ENCODE measurements at places on chromosomes 5 and 9. TPM values are rescaled to one million over a fixed set of nuclear protein-coding genes. Genes with fewer than 3 reads are reported as not detected.

- no peak for DNase-seq
Measured at GRCh38 chr9:114216976-114217375, 61.6 kb downstream of the COL27A1 start.

DNA sequence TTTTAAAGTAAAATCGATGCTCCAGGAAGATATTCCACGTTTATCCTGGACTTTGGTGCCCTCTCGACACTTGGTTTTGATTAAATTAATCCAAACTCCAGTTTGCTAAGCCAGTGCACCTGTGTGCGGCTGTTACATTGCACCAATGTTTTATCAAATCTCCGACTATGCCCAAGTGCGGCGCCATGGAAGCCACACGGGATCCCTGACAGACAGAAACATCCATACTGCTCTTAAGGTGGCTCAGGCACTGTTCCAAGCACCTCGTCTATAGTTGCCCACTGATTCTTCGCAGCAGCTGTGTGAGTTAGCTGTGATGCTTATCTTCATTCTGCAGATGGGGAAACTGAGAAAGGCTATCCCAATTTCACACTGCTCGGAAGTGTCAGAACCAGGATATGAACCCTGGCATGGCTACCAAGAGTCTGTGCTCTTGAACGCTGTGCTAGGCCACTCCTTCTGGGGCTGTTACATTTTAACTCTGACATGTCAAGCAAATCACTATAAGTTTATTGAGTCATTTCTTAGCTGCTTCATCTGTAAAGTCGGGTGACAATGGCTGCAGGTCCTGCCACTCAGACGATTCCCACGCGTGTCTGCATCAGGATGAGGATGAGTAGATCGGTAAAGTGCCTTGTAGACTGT, 113.0 kb downstream of the ADAMTS2 start:
- no peak for DNase-seq

DNA sequence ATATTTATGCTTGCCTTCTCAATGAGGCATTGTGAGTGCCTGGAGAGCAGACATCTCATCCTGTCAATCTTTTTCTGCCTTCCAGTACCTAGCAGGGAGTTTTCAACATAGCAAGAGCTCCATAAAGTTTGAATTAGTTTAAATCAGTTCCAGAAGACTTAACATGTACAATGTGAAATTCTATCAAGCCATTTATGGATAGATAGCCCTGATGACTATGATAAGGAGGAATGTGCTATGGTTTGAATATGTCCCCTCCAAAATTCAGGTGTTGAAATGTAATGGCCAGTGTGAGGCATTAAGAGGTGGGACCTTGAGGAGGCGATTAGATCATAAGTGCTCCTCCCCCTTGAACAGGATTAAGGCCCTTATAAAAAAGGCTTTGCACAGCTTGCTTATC, 306.9 kb upstream of the SMARCA2 start:
- DNase-seq, result no peak

DNA sequence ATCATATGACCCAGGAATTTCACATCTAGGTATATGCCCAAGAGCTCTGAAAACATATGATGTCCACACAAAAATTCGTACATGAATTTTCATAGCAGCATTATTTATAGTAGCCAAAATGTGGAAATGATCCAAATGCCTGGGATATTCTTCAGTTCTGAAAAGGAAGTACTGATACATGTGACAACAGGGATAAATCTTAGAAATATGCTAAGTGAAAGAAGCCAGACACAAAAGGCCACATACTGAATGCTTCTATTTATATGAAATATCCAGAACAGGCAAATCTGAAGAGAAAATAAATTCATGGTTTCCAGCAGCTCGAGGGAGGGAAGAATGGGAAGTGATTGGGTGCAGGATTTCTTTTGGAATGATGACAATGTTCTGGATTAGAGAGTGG, 16.8 kb upstream of the ZBTB43 start:
- DNase-seq, result no peak

DNA sequence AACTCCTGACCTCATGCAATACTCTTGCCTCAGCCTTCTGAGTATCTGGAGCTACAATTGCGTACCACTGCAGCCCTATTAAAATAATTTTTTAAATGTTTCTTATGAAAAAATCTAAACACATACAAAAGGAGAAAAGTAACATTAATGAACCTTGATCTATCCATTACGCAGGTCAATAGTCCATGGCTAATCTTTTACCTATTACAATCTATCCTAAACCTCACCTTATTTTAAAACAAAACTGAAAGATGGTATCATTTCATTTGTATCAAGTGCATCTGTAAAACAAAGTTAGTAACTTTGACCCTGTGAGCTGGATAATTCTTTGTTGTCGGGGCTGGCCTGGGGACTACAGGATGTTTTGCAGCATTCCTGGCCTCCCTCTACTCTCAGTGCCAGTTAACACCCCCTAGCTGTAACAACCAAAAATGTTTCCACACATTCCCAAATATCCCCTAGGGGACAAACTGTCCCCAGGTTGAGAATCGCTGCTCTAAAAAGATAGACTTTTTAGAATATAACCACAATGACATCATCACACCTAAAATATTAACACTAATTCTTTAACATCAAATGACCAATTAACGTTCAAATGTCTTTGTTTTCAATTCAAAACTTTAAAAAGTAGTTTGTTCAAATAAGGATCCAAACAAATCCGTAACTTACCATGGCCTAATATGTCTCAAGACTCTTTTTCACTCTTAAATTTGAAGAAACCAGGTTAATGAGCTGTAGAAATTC, 54.8 kb downstream of the RNF38 start:
- DNase-seq, result no peak

DNA sequence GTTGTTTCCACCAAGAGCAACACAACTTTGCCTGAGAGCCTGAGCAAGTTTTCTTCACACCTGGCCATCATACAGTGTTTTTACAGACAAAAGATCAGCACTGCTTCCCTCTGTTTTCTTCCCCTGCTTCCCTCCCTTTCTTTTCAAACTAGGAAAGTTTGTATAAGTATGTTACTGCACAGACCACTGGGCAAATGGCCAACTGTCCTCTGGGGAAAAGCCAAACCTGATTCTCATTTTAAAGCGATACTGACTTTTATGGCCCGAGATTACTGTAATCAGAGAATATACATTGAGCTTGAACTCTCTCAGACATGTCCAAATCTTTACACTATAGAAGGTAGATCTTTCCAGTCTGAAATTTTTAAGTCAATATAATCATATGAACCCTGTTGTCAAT, 415.0 kb downstream of the NFIB start:
- peak; percentile 84 for DNase-seq

GRCh38 chr5:54469622-54470021, 14.1 kb downstream of the HSPB3 start:
- peak; percentile 58 for DNase-seq

The IFNK gene
- polyA plus RNA-seq, result 0.22 TPM

The SLC22A4 gene
- polyA plus RNA-seq, result 2.9 TPM

The F2RL1 gene
- polyA plus RNA-seq, result 0.82 TPM

The SV2C gene
- not detected for polyA plus RNA-seq

All from muscle of leg (tissue), 16 donors.